Right renal cortex interstitium (tissue), 3 donors: ENCODE measurements at places on chromosomes 1 and 21. TPM values are rescaled to one million over a fixed set of nuclear protein-coding genes. Genes with fewer than 3 reads are reported as not detected.
A peak's percentile ranks its signal among the peaks of the same experiment; 100 is the strongest.

GRCh38 chr1:209815490-209815889, 9.5 kb upstream of the IRF6 start:
- no peak for DNase-seq

DNA sequence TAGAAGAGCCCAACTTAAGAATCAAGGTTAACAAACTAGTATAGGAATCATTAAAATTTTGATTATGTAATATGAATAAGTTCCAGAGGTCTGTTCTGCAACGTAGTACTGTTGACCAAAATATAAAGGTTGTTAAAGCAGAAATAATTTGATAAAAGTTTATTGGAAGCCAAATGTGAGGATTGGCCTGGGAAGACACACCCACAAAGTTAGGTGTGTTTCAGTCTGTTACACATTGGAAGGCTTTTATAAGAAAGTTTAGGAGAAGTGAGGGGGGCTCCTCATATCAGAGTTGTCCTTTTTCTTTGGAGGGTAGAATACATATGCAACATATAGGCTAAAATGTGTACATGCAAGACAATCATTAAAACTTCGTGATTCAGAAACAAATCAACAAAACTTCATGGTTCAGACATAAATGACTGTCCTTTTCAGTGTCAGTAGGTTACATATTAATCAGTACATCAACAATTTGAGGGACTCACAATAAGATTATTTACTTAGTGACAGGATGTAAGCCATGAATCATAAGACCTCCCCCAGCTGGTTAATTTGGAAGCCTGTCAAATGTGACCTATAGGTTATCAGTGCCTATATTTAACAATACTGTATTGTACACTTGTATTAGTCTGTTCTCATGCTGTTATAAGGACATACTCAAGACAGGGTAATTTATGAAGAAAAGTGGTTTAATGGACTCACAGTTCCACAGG, 245.0 kb upstream of the B3GALT2 start:
- no peak for DNase-seq

DNA sequence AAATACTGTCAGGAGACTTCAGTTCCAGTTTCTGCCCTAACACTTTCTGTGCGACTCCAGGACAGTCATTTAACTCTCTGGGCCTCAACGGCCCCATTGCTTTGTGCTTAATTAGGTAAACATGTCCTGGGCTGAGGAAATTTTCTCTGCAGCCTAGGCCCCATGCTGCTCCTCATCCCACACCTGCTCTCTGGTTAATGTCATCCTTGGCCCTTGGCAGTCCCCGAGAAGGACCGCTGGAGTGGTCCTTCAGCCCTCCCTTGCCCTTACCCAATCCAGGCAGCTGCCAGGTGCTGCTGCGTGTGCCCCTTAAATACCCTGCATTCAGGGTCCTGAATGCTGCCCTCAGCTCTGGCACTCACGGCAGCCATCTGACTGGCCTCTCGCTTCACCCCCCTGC, 18.7 kb downstream of the UBL4B start:
- no peak for DNase-seq

DNA sequence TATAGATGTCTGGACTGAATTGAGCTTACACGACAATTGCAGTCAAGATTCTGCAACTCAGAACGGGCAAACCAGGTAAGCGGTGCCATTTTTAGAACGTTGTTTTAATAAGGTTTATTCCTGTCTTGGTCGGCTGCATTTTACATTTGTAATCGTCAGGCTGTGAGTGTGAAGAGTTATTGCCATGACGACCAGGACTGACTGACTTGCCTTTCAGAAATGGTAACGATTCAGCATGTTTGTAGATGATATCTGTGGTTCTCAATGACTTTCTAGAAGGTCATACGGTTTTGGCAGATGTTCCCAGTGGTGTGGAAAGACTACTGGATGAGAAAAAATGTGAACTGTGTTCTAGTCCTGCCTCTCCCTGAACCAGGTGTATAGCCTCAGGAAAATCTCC, 271.3 kb upstream of the B3GALT2 start:
- DNase-seq, result no peak

- no peak for DNase-seq
These were observed 40.0 kb downstream of the LHX8 start for GRCh38 chr1:75174031-75174760.

DNA sequence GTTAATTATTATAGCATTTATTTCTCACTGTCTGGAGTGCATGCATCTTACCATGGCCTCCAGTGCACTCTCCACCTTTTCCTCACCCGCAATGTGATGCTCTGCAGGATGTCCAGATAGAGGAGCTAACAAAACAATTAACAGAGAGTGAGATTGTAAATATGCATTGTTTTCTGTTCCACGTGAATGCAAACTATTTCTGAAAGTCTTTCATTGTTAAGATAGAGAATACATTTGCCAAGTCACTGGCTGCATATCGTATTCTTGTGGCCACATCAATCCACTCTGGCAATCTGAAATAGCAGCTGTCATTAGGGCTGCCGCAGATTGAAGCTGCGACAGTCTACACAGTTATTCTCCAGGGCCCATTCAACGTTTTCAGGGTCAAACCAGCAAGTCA, 143.8 kb downstream of the DUSP10 start:
- DNase-seq, result no peak

DNA sequence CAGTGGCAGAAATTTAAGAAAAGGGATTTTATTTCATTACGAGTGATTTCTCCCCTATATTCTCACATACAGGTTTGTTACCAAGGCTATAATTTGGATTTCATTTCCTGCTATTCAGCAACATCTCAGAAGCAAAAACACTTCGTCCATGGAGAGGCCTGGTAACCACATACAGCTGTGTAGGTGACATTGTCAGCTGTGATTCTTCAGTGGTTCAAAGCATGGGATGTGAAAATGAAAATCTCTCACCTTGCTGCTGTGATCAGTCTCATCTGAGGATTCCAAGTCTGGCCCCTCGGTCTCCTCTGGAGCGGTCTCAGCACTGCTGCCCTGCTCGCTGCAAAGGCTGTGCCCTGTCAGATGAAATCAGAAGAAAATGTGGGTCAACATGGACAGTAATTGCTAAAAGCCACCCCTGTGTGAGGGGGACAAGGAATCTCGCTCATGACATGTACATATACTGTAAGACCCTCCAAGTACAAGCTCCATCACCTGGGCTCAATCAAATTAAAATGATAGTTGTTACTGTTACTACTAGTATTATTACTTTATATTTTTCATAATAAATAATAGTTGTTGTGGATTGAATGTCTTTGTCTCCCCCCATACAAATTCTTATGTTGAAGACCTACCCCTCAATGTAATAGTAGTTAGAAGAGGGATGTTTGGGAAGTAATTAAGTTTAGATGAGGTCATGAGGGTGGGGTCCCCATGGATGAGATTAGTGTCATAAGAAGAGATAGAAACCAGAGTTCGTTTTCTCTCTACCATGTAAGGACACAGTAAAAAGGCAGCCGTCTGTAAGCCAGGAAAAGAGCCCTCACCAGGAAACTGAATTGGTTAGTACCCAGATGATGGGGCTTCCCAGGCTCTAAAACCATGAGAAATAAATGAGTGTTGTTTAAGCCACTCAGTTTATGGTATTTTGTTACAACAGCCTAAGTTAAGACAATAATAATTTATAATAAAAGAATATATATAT, 126.7 kb upstream of the KRTAP19-8 start:
- no peak for DNase-seq

DNA sequence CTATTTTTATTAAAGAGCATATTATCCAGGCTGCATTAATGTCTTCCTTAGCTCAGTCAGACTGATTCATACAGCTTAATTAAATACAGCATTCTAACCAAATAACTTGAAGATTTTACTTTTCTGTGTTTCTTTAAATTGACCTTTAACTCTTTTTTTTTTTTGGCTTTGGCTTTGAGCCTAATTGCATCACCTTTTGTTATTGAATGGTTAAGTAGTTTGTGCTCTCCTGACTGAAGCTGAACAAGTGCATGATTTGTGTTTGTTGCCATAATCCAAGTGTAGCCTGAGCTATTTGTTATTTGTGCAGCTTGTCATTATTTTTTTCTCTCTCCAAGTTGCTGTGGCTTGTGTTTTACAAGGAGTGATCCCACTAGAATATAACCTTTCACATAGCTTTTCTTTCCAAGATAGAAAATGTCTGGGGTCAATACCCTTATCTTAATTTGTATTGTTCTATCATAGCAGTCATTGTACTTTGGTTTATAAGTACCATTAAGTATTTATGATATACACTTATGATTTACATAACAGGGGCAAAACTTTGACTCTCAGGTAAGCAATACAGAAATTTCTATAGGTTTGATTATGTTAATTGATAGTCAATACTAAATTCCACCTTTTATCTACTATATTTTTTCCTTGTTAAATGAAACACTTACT, 31.6 kb downstream of the CDC14A start:
- DNase-seq, result no peak

- peak; percentile 29 for DNase-seq
These were observed 12.5 kb downstream of the CHML start for GRCh38 chr1:241627453-241628259.

DNA sequence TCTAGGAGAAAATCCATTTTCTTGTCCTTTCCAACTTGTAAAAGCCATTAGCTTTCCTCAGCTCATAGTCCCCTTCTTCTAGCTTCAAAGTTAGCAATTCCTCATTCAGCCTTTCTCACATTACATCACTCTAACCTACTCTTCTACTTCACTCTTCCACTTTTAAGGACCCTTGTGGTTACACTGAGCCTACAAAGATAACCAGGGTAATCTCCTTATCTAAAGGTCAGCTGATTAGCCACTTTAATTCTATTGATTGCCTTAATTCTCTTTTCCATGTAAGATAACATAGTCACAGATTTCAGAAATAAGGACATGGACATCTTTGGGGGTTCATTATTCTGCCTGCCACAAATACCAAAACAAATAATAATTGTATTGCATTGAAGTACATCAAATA, 8.5 kb upstream of the SPATA6 start:
- DNase-seq, result no peak

GRCh38 chr1:201970334-201971159, 11.9 kb upstream of the RNPEP start:
- DNase-seq, result no peak

- no peak for DNase-seq
These were observed at the start of gene FLG for GRCh38 chr1:152325111-152325510. Gene FLG (minus strand): TSS chr1:152325239. CDS start chr1:152315456, 9,783 bp downstream.

ADGRL2 gene
- 184 TPM for polyA plus RNA-seq

ILDR2 gene
- 17.1 TPM for polyA plus RNA-seq

KCNT2 gene
- 10.5 TPM for polyA plus RNA-seq

SLC44A5 gene
- polyA plus RNA-seq, result 10.3 TPM

GNG12 gene
- polyA plus RNA-seq, result 103 TPM
